ENCODE measurements at places on chromosomes 4 and X.
A peak's percentile ranks its signal among the peaks of the same experiment; 100 is the strongest.

DNA sequence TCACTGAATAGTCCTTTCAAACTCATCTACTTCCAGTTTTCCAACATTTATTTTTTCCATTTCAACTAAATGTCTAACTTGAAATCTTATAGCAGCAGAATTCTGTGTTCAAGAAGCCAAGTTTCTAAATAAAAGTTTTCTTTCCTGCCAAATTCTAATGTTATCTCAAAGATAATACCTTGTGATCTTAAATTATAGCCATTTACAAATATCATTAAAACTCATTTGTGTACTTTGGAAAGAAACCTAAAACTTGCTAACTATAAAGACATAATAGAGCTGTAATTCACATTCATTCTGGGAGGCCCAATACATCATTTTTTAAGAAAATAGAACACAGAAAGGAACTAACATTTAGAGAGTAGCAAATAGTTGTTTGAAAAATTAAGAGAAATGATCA, 83.9 kb downstream of the MAD2L1 start:
- DNase-seq: no peak

DNA sequence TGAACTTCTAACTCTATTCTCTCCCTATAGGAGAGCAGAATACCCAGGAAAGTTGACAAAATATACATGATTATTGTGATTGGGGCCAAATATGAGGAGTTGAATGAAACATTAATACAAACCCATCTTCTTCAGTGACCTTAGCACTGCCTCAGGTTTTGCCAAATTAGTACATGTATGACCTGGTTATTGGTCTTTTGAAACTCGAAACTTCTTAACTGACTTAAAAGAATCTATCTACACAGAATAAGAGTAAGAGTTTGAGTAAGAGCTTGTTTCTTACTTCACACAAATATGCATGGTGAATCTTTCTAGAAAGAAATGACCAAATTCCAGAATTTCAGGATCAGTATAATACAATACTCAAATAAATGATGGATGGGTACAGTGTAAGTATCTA, 213.0 kb upstream of the GK2 start:
- DNase-seq: no peak

- DNase-seq: peak; percentile 91
Measured at GRCh38 chr4:2755821-2756690, at the start of gene TNIP2. TNIP2 (minus strand) TSS chr4:2756336; CDS start chr4:2756289, 47 bp downstream.

DNA sequence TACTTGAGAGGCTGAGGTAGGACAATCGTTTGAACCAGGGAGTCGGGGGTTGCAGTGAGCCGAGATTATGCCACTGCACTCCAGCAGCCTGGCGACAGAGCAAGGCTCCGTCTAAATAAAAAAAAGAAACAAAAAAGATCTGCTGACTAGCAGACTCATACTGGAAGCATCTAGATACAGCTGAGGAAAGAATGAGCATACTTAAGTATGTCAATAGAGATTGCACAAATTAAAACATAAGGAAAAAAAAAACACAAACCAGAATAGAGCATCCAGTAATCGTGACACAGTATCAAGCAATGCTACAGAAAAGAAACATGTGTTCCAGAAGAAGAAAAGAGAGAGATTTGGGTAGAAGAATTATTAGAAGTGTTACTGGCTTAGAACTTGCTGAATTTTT, 105.5 kb upstream of the SPOCK3 start:
- no peak for DNase-seq

DNA sequence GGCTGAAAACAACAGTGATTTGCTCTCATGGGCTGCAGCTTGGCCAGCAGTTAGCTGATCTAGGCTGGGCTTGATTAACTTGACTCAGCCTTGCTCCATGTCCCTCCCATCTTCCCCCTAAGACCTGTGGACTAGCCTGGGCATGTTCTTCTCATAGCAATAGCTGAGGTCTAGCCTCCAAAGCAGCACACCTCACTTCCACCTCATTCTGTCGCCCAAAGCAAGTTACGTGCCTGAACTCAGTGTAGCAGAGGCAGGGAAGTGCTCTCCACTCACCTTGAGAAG, 62.2 kb downstream of the EVC start:
- no peak for DNase-seq

DNA sequence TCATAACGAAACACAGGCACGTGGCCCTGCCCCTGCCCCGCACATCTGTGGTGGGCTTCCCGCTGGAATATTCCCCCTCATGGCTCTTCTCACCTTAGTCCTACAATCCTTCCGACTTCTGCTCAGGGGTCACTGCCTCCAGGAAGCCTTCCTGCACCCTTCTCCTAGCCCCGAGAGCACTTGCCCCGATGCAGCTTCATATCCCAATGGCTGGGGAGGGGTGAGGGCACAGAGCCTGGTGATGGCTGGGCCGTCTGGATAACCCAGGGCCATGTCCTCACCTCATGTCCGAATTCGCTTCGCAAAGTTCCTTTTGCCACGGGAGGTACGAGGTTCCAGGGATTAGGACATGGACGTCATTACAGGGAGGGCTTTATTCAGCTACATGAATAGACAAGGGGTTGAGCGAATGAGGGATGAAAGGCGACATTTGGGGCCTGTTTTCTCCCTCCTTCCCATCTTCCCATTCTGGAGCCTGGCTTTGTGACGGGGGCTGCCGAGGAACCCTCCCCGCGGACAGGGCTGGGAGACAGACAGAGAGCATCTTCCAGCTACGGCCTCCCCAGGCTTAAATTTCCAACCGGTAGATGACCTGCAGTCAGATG, 35.5 kb upstream of the HMX1 start:
- peak; percentile 23 for DNase-seq

DNA sequence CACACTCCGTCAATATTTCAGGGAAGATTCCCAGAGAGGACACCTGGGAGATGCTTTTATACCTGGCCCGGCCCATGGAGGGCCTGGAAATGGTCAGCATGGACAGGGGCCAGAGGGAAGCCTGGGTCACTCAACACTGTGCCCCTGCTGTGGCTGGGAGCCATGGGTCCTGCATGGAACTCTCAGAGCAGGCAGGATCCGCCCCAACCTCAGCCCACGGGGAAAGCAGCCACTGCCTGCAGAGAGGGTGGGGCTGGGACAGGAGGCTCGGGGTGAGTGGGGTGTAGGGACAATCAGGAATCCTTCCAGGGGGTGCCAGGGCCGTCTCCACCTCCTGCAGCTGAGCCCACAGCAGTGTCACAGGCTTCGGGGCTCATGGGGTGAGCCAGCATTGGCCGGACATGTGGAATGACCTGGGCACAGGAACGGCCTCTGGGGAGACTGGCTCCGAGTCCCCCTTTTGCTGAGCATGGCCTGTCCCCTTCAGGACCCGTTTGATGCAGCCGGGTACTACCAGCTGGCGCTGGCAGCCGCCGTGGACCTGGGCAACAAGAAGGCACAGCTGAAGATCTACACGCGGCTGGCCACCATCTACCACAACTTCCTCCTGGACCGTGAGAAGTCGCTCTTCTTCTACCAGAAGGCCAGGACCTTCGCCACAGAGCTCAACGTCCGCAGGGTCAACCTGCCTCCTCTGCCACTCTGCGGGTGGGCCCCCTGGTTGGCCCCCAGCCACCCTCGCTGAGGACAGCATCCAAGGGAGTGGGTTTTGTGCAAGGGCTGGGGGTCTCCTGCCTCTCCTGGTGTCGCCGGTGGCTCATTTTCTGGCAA, 29.1 kb upstream of the HTRA3 start:
- DNase-seq: no peak

GRCh38 chr4:61605984-61606383, 405.9 kb downstream of the ADGRL3 start:
- no peak for DNase-seq

- no peak for DNase-seq
Measured at GRCh38 chr4:5808081-5808741, 84.7 kb downstream of the CRMP1 start.

- no peak for DNase-seq
Measured at GRCh38 chr4:102328045-102328444, 17.2 kb downstream of the SLC39A8 start.

DNA sequence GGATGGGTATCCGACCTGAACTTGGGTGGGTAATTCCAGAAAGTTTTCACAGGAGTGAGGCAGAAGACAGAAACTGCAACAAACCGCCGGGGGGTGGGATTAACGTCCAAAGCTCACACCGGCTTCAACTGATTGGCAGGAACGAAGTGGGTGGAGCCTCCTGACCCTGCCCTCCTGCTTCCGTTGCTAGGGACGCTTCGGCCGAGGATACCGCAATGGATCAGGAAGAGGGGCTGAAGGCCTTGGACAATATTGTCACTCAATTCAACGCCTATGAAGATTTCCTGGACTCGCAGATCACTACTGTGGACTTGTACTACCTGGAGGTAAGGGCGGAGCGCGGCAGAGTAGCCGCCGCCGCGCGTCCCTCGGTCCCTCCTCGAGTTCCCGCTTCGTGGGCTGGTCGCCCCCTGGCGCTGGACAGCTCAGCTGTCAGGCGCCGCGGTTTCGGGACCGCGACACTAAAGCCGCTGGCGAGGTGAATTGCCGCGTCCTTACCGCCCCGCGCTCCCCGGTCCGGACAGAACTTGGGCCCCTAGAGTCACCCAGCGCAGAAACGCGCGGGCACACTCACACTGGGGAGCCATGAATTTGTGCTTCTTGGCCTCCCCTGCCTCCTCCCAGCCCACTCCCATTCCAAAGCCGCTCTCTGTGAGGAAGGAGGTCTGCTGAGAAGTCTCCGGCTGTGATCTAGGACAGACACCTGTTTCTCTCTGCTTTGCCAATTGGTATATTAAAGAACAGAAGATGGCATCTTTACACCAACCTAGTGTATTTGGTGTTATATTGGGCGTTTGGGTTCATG, at the start of gene CFAP299:
TSS of gene CFAP299 (plus strand) at position 177 of the 805 bp plus-strand sequence.
- DNase-seq: peak; percentile 88

DNA sequence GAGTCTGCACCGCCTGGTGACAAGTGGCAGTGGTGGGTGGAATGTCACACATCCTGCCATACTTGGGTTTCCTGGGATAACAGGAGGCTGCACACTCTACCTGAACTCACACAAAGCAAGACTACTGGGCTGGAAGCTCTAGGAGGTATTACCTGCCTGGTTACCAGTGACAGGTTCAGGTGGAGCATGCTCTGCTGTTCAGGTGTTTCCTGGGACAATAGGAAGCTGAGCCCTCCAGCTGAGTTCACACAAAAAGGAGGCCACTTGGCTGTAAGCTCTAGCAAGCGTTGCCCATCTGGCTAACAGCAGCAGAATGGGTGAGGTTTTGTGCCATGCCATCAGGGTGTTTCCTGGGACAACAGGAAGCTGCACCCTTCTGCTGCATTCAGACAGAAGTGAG, 17.4 kb upstream of the UGT2B7 start:
- DNase-seq: no peak

GRCh38 chrX:29890004-29890403, 325.4 kb upstream of the MAGEB2 start:
- no peak for DNase-seq

DNA sequence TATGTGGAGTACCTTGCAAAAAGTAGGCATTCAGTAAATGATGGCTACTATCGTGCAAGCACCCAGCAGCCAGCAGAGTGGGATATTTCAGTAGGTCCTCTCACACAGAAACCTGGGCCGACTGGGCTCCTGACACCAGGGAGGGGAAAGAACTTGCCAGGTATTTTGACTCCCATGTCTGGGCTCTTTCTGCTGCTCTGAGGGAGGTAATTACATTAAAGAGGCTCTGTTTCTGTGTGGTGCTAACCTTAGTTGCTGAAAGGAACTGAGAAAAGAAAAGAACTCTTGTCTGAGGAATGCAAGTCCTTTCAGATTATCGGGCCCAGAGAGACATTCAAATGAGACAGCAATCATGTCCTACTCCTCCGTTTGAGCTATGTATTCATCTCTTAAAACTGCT, 175.8 kb upstream of the MTMR8 start:
- no peak for DNase-seq

Measured in right forelimb (tissue), 1 donor.